ENCODE measurements at places on chromosomes 4 and X.

DNA sequence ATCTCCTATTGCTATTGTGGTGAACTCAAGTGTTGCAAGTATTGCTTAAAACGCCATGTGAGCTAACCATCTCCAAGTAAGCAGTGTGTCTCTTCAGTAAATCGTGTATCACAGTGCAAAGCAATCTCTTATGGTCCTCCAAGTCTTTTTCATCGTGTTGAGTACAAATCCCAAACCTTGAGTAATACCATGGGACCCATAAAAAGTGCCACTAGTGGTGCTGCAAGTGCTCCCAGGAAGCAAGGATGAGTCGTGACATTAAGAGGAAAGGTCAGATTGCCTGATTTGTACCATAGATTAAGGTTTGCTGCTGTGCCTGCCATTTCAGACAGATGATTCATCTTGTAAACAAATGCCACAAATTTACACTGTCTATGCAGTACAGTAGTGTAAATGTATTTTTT, 66.9 kb upstream of the BMPR1B start:
- no peak for DNase-seq

- no peak for DNase-seq
These were observed 1.2 kb upstream of the BLTP1 start for GRCh38 chr4:122150931-122151330.

DNA sequence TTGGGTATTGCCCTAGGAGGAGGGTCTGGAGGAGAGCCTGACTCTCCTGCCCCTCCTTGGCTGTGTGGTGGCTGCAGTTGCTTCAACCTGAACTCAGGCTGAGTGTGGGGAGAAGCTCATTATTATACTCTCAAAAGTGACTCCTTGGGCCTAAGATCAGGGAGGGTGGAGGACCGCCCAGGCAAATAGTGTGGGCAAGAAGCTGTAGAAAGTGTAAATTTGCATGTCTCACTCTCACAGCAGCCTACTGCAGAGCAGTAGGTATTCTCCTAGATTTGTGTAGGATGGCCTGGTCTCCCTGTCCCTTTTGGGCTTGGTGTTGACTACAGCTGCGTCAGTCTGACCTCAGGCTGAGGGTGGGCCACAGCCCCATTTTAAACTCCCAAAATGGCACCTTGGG, 156.1 kb downstream of the ZNF330 start:
- DNase-seq = no peak

DNA sequence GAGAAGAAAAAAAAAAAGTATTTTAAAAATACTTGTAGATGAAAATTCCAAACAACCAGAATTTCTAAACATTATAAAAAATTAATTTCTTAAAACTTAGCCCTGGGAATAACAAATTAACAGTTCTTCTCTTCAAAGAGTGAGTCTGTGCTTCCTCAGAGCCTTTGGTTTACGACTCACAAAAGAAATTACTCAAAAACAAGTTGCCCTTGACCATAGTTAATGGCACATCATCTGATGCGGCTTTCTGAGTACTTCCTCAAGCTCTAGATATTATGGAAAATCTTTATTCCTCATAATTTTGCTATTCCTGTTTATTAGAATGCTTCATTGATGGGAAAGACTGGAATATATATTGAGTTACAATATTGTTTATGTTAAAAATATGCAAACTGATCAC, 23.7 kb downstream of the TAPT1 start:
- DNase-seq = no peak

DNA sequence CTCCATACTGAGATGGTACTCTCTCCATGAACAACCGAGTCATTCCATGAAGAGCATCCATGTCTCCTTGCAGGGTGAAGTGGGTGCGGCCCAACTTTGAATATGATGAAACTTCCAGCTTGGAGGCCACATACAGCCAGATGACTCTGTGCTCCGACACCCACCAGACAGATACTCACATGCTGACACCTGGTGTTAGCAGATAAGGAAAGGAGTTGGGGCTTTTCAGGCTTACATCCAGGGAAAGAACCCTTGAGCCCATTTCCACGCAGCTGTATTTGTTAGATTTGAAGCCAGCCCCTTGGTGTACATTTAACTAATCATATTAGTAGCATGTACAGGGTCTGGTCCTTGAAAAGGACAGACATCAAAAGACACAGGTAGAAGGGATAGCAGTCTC, 62.1 kb upstream of the PRRG3 start:
- DNase-seq = no peak

DNA sequence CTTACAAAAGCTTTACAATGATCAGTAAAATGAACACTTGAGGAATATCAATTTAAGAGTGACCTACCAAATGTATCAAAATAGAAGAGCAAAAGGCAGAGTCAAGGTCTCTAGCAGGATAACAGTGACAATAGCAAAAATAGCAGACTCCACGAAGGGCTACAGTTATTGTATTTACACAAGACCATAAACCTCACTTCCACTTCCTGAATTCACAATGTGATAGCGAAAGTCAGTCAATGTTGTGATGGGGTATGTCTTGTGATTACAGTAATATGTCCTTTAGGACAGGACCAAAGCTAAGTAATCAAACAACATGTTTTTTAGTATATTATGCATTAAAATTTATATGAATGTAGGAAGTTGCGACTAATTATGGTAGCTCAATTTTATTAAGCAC, 139.6 kb downstream of the IQCM start:
- DNase-seq = no peak

- no peak for DNase-seq
These were observed 71.0 kb downstream of the GPAT3 start for GRCh38 chr4:83606898-83607297.

- DNase-seq = no peak
These were observed 67.3 kb downstream of the PDLIM5 start for GRCh38 chr4:94519019-94519418.

GRCh38 chr4:55834086-55834795, 14.7 kb downstream of the EXOC1L start:
- DNase-seq = no peak

DNA sequence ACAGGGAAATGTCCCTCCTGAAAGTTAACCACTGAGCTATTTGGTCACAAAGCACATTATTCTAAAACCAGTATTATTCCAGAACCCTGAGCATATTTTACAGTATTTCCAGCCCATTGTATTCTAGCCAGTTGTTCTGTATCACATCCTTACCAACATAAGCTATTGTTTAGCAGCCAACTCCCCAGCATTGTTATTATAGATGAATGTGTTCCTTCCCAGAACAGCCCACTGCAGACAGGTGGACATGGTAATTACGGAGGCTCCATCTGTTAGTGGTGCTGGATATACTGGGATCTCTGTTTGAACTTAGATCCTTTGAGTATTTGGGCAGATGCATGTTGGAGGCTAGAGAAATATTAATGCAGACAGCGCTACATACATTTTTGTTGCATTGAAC, 126.1 kb downstream of the MGST2 start:
- DNase-seq = no peak

DNA sequence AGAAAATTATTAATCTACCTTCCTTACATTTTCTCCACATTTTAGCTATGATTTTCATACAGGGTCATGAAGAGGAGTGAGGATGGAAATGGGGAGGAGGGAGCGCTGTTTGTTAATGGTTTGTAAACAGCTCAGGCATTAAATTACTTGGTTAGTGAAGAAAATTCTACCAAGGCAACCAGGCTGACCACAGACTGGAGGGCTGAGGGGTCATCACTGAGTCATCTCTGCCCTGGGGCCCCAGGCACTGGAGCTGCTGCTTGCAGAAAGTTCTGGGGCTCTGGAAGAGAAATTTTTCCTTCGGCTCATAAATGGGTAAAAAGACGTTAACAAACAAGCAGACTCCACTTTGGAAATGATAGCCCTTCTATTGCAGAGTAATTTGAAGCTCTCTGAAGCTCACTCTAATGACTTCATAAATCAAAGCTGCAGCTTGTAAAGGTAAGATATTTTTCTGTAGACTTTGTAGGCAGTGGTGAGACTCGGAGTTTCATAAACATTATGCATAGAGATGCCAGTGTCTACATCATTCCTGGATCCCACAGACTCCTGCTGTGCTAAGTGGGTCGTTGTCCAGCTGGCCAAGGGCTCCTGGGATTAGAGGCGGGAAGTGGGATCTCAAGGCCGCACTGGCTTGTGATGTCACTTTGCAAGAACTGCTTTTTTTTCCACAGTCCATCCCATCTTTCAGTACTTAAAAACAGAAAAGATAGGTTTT, 159.6 kb downstream of the PTTG2 start:
- no peak for DNase-seq

DNA sequence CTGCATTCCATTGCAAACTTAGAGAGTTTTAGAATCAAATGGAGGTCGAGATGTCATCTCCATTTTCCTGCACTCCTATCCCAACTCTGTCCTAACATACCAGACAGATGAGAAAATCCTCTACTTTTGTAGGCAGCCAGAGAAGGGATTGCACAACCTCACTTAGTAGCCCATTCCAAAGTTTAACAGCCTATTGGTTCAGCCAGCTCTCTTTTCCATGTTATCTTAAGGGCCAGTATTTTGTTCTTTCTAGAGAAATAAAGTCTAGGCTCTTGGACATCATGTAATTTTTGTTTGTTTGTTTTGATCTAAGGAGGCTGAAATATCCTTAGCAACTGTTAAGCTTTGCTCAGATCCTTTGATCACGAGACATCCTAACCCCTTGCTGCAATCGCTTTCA, 173.0 kb downstream of the COX18 start:
- no peak for DNase-seq

DNA sequence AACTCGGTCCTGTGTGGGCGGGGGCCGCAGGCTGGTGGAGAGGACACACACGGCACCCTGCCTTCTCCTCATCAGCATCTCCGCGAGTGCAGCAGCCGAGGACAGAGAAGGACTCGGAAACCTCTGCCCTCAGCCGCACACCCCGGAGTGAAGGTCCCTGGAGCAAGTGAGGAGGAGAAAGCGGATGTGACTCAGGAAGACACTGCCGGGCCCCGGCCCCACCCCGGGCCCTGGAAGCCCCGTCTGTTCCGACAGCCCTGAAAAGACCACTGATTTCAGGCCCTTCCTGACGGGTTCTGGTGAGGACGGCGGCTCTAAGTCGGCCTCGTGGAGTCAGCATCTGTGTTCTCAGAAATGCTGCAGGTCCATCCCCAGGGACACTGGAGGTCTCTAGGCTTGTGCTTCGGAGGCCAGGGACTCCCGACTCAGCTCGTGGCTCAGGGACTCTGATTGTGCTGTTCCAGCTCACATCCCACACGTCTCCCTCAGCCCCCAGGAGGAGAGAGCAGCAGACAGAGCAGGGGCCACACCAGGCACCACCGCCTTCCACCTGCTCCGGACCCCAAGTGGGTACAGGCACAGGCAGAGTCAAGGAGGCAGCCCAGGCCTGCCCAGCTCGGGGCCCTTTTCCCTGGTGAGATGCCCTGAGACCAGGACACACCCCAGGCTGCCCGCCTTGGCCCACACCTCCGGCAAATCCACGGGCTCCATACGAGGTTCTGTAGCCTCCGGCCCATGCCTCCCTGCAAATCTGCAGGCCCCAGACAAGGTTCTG, 134.5 kb upstream of the NKX1-1 start:
- no peak for DNase-seq

- no peak for DNase-seq
These were observed 451.1 kb downstream of the RPA4 start for GRCh38 chrX:97334850-97335249.

DNA sequence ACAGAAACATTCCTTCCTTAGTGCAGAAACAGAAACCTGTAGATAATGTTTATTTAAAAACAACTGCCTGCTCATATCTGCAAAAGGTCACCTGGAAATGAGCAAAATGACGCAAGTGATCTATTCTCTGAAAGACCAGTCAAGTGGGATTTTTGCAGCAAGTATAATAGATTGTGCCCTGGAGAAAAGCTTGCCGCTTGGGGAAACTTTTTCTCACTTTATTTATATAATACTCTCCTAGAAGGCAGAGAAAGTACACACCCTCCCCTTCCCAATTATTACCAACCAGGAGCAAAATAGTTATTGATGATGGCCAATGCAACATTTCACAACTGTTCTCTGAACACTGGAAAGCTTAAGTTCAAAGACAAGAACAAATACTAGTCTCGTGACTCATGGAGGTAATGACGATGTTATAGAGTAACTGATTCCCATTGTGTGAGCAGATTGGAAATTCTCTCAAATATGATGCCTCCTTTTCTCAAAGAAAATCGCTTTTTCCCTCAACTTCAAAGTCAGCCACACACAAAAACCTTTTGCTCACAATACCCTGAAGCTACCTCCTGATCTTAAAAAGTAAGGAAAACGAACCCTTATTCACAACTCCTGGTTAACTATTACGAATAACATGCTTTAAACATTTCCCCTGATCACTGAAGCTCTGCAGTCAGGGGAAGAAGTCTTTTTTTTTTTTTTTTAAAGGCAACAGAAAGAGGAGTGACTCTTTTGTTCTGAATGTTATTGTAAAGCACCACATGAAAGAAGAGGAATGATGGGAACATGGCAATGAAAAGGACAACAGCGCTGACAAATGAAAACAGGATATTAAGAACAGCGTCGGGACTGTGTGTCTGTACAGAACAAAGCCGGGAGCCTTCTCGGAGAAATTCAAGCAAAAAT, 41.0 kb downstream of the MID1 start:
- no peak for DNase-seq

- DNase-seq = no peak
These were observed 16.5 kb downstream of the UTP3 start for GRCh38 chr4:70704931-70705182.

DNA sequence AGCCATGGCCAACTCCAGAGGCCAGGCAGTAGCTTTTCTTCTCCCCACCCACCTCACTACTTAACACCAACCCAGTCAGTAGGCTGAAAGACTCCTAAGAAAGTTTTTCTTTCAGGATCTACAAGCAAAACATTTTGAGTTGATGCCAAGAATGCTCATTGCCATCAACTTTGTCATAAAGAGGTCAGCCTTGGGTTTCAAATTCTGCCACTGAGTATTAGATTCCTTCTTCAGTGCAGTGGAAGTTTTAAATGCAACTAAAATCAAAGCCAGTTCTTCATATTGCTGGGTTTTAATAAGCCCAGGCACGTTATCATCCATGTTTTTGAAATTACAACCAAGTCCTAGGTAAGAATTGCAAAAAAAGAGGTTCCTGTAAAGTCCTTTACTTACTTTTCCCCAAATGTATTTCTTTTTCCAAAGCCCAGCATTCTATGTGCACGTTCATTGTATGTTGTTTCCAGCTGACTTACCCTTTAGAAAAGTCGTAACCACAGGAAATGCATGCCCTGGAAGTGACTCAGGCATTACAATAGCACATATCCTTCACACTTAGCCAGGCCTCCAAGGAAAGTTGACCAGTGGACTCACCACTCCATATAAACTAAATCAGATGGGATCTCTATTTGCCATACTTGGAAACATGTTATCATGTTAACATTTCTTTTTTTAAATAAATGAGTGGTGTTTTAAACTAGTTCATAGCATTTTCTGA, 229.9 kb downstream of the SOX3 start:
- no peak for DNase-seq
